ENCODE measurements at places on chromosomes 4 and X.

- DNase-seq, result no peak
These were observed 170.9 kb downstream of the FRMPD4 start for GRCh38 chrX:12309040-12309743.

GRCh38 chr4:155811083-155811482, 52.3 kb downstream of the GUCY1B1 start:
- no peak for DNase-seq

DNA sequence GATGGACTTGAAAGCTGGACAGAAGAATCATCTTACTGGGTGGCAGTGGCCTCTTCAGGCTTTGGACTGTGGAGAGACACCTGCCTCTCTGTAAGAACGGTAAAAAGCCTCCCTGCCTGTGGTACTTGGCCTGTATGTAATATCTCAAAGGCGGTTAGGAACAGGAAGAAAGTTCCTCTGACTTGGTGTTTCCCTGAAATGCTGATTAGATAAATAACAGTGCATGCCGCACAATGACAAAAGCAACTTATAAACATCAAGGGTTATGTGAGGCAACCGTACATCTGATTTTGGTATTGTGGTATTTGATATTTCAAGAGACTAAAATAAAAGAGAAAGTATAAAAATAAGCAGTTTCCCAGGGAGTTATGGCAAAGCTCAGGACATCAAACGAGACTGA, 92.4 kb upstream of the SORBS2 start:
- DNase-seq, result no peak

GRCh38 chrX:110962451-110962850, 133.5 kb upstream of the PAK3 start:
- DNase-seq, result no peak

DNA sequence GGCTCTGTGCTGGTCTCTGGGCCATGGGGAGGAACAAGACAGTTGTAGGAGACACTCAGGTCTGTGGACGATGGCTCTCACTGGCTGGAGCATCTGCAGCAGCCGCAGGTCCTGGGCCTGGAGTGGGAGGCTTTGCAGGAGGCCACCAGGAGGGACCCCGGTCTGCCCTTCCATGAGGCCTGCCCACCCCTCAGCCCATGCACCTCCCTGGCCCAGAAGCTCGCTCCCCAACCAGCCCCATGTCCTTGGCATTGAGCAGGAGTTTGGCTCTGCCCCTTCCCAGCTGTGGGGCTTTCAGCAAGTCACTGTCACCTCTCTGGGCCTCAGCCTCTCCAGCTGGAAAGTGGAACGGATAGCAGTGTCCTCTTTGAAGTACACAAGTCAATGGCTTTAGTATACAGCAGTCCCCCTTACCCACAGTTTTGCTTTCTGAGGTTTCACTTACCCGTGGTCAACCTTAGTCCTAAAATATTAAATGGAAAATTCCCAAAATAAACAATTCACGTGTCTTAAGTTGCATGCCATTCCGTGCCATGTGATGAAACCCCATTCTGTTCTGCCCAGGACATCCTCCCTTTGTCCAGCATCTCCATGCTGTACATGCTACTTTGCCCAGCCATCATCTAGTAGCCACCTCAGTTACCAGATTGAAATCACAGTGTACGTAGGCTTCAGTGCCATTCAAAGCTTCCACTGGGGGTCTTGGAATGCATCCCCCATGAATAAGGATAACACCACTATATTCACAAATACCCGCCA, 104.0 kb downstream of the CPZ start:
- no peak for DNase-seq

GRCh38 chr4:7166981-7167700, 25.2 kb upstream of the SORCS2 start:
- no peak for DNase-seq

DNA sequence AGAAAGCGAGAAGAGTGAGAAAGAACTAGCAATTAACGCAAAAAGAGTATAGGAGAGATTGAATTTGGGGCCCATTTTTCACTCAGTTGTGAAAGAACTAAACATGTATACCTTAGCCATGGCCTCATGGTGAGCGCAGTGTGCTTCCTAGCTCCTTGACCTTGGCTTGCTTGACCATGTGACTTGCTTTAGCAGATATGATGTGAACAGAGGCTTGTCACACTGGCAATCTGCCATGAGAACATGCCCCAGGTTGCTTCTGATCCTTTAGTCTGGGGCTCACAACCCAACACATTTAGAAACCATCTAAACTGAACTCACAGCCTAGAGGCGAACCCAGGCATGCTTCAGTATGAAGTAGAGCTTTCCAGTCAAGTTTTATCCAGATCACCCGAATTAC, 260.1 kb upstream of the FTHL17 start:
- no peak for DNase-seq

DNA sequence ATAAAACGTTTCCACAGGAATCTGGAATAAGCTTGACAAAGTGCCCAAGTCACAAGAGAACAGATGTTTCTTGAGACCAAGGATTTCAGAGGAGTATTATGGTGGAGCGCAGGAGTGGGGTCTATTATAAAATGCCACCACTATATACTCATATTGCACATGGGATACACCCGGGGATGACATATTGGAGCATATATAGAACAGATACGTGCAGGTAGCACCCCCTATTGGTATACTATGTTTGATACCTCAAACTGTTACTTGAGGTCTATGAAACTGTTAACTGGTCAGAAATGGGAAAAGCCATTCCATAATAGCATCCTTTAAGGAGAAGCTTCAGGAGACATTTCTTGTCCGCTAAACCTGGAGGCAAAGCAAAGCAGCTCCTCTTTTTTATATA, 86.0 kb downstream of the PCYT1B start:
- DNase-seq, result no peak

GRCh38 chr4:98976716-98977115, 18.8 kb upstream of the METAP1 start:
- no peak for DNase-seq

- peak; percentile 18 for DNase-seq
These were observed at the start of gene TEC for GRCh38 chr4:48268956-48269860. TEC (minus strand) TSS chr4:48269838; CDS start chr4:48228614, 41,224 bp downstream.

DNA sequence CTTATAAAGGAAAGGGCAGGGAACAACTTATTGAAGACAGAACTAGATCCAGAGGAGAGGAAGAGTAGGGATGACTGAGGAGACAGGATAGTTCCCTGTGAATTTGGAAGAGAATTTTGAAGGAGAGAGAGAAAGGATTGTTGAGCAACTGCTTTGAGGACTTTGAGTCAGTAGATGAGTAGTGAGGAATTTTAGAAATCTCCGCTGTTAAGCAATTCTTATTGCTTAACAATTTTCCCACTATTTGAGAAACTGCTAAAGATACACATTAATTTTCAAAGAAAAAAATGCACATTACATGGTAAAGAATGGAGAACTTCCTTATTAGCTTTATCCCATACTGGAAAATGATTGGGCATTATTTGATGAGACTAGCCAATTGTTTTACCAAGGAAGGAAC, 116.3 kb upstream of the NRK start:
- DNase-seq, result no peak

- DNase-seq, result no peak
These were observed 191.4 kb downstream of the GBA3 start for GRCh38 chr4:22884157-22884556.

DNA sequence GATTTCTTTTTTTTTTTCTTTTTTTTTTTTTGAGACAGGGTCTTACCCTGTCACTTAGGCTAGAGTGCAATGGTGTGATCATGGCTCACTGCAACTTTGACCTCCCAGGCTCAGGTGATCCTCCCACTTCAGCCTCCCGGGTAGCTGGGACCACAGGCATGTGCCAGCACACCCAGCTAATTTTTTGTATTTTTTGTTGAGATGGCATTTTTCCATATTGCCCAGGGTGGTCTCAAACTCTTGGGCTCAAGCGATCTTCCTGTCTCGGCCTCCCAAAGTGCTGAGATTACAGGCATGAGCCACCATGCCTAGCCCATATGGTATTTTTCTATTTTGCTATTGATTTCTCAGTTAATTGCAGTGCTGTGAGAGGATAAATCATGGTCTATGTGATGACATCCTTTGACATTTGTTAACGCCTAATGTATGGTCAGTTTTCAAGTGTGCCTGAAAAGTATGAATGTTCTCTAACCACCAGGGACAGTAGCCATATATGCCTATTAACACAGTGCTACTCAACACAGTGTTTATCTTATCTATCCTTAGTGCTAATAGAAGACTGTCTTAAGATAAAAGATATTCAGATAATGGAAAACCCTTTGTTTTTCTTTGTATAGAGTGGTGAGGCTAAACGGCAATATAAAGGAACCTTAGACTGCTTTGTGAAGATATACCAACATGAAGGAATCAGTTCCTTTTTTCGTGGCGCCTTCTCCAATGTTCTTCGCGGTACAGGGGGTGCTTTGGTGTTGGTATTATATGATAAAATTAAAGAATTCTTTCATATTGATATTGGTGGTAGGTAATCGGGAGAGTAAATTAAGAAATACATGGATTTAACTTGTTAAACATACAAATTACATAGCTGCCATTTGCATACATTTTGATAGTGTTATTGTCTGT, 9.1 kb upstream of the HSPA4L start:
- no peak for DNase-seq

DNA sequence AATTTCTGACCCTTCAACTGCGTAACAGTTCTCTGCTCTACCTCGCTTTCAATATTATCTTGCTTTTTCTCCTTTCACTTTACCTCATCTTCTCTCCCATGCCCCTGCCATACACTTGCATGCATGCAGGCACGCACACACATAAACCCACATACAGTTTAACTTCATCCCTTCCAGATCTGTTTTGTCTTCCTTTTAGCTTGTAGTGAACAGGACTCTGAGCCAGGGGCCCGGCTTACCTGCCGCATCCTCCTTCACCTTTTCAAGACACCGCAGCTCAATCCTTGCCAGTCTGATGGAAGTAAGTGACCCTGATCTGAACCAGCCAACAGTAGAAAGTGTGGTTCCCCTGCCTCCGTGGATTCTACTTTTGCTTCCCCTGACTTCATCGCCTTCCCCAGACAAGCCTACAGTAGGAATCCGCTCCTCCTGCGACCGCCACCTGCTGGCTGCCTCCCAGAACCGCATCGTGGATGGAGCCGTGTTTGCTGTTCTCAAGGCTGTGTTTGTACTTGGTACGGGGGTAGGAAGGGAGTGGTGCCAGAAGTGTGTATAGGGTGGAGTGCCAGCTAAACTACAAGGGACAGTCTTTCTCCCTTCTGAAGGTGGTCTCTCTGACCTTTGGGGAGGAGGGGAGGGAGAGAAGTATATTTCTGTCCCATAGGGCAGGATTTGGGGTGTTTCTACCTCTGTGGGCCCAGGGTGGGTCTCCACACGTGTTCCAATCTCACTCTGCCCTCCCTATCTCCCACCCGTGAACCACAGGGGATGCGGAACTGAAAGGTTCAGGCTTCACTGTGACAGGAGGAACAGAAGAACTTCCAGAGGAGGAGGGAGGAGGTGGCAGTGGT, 10.7 kb downstream of the MED12 start:
- peak; percentile 69 for DNase-seq

DNA sequence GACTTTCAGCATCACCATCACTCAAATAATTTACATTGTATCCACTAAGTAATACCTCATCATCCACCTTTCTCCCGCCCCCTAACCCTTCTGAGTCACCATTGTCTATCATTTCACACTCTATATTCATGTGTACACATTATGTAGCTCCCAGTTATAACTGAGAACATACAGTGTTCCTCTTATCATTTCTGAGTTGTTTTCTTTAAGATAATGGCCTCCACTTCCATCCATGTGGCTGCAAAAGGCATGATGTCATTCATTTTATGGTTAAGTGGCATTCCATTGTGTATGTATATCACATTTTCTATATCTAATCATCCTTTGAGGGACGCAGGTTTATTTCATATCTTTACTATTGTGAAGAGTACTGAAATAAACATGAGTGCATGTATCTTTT, 14.6 kb upstream of the NDST4 start:
- no peak for DNase-seq

- DNase-seq, result no peak
These were observed 599 bp upstream of the IL2RG start for GRCh38 chrX:71111921-71112431.

DNA sequence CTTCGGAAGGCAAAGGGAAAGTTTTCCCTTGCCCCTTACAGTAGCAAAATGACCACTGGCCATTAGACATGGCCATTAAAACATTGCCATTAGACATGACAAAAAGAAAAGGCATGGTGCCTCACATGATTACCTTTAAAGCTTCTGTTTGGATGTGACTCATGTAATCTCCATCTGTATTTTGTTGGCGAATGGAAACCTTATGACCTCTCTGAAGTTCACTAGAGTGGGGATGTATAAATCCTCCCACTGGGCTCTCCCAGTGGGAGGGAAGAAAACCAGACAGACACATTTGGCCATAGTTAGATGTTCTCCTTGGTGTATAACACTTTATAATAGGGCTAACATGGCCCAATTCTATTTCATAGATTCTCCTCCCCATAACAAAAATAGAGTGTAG, 152.6 kb downstream of the MAGEB17 start:
- no peak for DNase-seq

- DNase-seq, result no peak
These were observed 17.8 kb downstream of the JADE1 start for GRCh38 chr4:128827296-128827695.

GRCh38 chrX:15781961-15782699, 8.2 kb upstream of the ZRSR2 start:
- DNase-seq, result no peak

- DNase-seq, result no peak
These were observed 38.1 kb upstream of the PDE5A start for GRCh38 chr4:119666653-119667091.

- no peak for DNase-seq
These were observed 803.9 kb upstream of the PCDH10 start for GRCh38 chr4:132344924-132345828.

DNA sequence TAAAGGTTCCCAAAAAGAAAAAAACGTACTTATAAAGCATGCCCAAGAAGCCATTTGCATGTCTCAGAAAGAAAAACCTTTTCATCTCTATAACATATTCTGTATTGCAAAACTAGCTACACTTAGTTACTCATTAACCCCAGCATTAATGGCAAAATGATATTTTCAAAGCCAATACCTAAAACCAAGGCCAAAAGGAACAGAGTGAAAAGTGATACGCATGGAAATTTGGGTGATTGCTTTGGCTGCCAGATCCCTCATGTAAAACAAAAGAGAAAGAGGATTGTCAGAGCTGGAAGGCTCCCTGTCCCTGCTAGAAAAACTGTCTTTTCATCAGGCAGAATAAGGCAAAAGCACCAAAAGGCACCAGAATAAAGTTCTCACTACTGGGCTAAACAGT, 46.8 kb upstream of the RADX start:
- no peak for DNase-seq

GRCh38 chr4:104519588-104519987, 24.9 kb upstream of the CXXC4 start:
- no peak for DNase-seq

- DNase-seq, result no peak
These were observed 39.7 kb downstream of the CPLX1 start for GRCh38 chr4:786074-786741.

GRCh38 chrX:137428221-137428661, 137.7 kb upstream of the ZIC3 start:
- no peak for DNase-seq

Data from stimulated activated CD4-positive, alpha-beta T cell treated with anti-CD3 and anti-CD28 coated beads, TNF-alpha, amount 100 ng/mL, for 48 hours (primary cell).